ENCODE measurements at places on chromosomes 13 and 19.
A peak's percentile ranks its signal among the peaks of the same experiment; 100 is the strongest.

DNA sequence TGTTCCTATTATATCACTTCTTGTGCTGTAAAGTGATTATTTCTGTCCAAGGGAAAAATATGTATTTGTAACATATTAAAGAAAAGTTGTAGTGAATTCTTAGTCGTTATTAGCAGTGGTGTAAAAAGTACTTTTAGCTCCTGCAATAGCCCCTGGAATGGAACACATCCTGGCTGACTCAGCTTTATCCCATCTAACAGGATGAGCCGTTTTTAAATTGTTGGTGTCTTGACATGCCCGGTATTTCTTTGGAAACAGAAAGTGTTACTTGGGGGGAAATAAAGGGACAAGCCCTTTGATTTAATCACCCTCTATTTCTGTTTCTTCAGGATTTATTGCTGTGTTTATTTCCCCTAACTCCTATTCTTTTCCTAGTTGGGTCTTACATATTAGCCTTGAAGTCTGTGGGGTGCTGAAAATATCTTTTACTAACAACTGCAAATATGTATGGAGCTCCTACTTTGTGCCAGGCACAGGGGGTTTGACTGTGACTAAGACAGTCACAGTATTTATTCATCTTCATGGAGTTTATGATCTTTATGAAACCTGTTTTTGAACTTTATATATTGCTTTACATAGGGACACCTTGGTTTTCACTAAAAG, 17.9 kb downstream of the COG3 start:
- no peaks in the 10 kb centered on the region for H3K27me3 ChIP-seq
- DNase-seq: no peak
- peak overlapping the region; percentile 35 for H3K27ac ChIP-seq
- H3K4me3 ChIP-seq: no peak overlapping the region

- H3K36me3 ChIP-seq: no peaks in the 10 kb centered on the region
- peaks cover 17% of the 10 kb centered on the region for H3K27me3 ChIP-seq
- DNase-seq: no peak
- H3K4me1 ChIP-seq: no peaks in the 10 kb centered on the region
- H3K4me3 ChIP-seq: no peak overlapping the region
These were observed 309.8 kb downstream of the LMO7 start for GRCh38 chr13:75945841-75946482.

DNA sequence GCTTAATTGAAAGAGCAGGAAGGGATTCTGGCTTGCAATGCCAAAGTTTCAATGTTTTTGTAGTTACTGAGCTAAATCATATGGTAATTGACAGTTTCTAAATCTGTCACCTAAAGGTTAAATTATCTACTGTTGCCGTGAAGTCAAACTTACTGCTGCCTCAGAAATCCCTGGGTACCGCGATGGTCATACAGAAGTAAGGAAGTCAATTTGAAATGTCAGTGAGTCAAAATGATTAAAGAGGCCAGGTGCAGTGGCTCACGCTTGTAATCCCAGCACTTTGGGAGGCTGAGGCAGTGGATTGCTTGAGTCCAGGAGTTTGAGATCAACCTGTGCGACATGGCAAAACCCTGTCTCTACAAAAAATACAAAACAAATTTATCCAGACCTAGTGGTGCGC, 48.8 kb upstream of the TPM4 start:
- H3K4me3 ChIP-seq: no peak overlapping the region
- H3K36me3 ChIP-seq: peaks cover 2% of the 10 kb centered on the region
- no peaks in the 10 kb centered on the region for H3K27me3 ChIP-seq
- no peak overlapping the region for H3K27ac ChIP-seq
- no peak for DNase-seq

GRCh38 chr13:101757446-101758039, 305.1 kb downstream of the ITGBL1 start:
- no peak overlapping the region for H3K4me3 ChIP-seq
- no peak overlapping the region for H3K27ac ChIP-seq
- H3K36me3 ChIP-seq: no peaks in the 10 kb centered on the region
- DNase-seq: no peak
- no peaks in the 10 kb centered on the region for H3K4me1 ChIP-seq

DNA sequence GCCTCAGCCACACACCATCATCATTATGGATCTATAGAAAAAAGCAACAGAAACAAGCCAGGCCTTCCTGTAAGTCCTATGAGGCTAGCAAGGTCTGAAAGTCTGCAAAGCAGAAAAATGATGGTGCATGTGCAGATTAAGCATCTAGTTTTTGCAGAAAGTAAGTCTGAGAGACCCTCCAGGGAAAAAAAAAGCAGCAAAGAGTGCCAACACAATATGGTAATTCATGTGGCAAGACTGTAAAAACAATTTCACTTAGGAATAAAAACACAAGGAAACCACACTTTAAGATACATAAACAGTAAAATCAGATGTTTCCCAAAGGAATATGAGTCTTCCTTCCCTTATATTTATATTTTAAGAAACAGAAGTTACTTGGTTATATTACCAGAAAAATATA, 112.3 kb upstream of the FBXL3 start:
- H3K27ac ChIP-seq: peak overlapping the region; percentile 12
- no peak for DNase-seq
- H3K4me3 ChIP-seq: no peak overlapping the region
- peaks cover 58% of the 10 kb centered on the region for H3K36me3 ChIP-seq

DNA sequence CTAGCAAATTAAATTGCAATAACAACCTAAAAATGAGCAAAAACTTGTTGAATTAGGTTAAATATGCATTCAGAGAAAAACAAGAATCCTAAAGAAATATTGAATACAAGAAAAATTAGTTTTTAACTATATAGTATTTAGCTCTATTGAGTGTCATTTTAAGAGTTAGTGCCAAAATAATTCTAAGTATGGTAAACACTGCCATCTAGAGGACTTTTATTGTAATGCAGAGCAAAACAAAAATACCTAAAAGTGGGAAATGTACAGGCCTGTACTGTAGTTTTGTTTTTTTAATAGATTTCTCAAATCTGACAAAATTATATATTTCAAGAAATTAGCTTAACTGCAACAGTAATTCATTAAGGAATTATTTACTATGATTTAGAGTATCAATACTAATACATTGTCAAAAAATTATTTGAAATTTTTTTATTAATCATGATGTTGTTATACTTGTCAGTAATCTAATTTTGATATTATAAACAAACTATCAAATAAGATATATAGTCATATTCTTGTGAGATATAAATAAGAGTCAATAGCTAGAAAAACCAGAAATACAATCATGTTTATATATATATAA, 8.2 kb upstream of the PCDH9 start:
- DNase-seq: no peak
- H3K27ac ChIP-seq: no peak overlapping the region
- H3K4me3 ChIP-seq: no peak overlapping the region
- H3K36me3 ChIP-seq: no peaks in the 10 kb centered on the region
- H3K4me1 ChIP-seq: no peaks in the 10 kb centered on the region

GRCh38 chr13:48263196-48263595, 30.2 kb downstream of the ITM2B start:
- no peak overlapping the region for H3K27ac ChIP-seq
- H3K4me3 ChIP-seq: no peak overlapping the region
- H3K36me3 ChIP-seq: peaks cover 53% of the 10 kb centered on the region
- H3K27me3 ChIP-seq: no peaks in the 10 kb centered on the region
- no peak for DNase-seq

DNA sequence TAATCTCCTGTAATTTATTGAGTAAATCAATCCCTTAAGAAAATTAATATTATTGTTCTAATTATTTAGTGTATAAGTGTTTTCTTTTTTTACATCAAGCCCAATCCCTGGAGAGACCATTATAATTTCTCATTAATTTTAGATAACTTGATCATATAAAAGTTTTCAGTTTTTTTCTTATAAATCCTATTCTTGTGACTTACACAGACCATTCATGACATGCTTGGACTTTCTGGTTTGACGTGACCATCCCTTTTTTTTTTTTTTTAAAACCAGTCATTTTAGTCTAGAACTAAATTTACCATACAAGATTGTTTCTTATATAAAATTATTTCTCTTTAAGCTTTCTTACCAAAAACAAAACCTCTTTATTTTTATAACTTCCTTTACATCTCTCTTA, 5.4 kb upstream of the MTRF1 start:
- no peak for DNase-seq
- H3K27ac ChIP-seq: no peak overlapping the region
- H3K27me3 ChIP-seq: no peaks in the 10 kb centered on the region
- no peaks in the 10 kb centered on the region for H3K36me3 ChIP-seq
- no peak overlapping the region for H3K4me3 ChIP-seq
- H3K4me1 ChIP-seq: peaks cover 16% of the 10 kb centered on the region

DNA sequence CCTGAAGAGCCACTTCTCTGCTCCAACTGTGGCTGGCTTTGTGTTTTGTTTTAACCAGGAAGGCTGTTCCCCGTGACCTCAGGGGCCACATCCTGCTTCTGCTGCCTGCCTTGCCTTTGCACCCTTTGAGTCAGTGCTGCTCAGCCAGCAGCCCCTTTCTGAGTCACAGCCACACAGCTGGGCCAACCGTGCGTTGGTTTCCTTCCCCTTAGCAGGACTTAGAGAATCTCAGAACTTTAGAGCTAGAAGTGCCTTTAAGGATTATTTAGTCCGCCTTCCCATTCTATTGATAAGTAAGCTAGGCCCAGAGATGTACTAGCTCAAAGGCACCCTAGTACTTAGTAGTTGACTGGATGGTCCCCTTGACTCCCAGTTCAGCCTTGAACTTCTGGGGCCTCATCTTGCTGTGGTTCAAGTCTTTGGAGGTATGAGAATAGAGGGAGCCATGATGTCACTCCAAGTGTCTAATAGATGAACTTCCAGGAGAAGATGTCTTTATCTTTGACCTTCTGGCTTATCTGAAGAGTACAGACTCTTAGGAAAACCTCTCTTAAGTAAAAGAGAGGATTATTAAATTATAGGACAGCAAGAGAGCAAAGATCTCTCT, 8.0 kb downstream of the RGCC start:
- no peaks in the 10 kb centered on the region for H3K27me3 ChIP-seq
- peaks cover 95% of the 10 kb centered on the region for H3K36me3 ChIP-seq
- peak; percentile 88 for DNase-seq
- H3K4me1 ChIP-seq: peaks cover 66% of the 10 kb centered on the region
- H3K4me3 ChIP-seq: peak overlapping the region; percentile 80

- no peaks in the 10 kb centered on the region for H3K27me3 ChIP-seq
- no peak for DNase-seq
- no peak overlapping the region for H3K4me3 ChIP-seq
- no peak overlapping the region for H3K27ac ChIP-seq
- no peaks in the 10 kb centered on the region for H3K4me1 ChIP-seq
- H3K36me3 ChIP-seq: peaks cover 4% of the 10 kb centered on the region
These were observed 42.9 kb downstream of the CAB39L start for GRCh38 chr13:49400755-49401659.

DNA sequence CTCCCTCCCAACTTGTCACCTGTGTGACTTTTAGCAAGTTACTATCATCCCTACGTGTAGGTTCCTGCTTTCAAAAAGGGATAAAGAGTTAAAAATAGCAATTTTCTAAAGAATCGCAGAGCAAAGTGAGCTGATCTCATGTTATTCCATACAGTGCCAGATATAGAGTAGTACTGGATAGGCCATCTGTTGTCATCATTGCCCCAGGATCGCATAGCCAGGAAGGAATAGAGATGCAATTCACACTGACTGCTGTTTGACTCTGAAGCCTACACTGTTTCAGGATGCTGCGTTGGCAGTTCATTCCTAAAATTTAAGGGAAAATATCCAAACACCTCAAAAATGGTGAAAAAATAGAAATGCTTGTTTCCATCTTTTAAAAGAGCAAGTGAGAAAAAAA, 138.9 kb downstream of the SHISA2 start:
- H3K4me1 ChIP-seq: no peaks in the 10 kb centered on the region
- no peak overlapping the region for H3K27ac ChIP-seq
- DNase-seq: no peak
- no peaks in the 10 kb centered on the region for H3K36me3 ChIP-seq
- peaks cover 6% of the 10 kb centered on the region for H3K27me3 ChIP-seq
- H3K4me3 ChIP-seq: no peak overlapping the region

GRCh38 chr13:73608711-73609485, 525.3 kb downstream of the KLF12 start:
- DNase-seq: no peak
- no peak overlapping the region for H3K4me3 ChIP-seq
- no peak overlapping the region for H3K27ac ChIP-seq
- peaks cover 2% of the 10 kb centered on the region for H3K36me3 ChIP-seq
- H3K4me1 ChIP-seq: no peaks in the 10 kb centered on the region

Data from central memory CD8-positive, alpha-beta T cell (primary cell).